NCI-H526 (cell line): ENCODE measurements at places on chromosomes 7 and 10.

DNA sequence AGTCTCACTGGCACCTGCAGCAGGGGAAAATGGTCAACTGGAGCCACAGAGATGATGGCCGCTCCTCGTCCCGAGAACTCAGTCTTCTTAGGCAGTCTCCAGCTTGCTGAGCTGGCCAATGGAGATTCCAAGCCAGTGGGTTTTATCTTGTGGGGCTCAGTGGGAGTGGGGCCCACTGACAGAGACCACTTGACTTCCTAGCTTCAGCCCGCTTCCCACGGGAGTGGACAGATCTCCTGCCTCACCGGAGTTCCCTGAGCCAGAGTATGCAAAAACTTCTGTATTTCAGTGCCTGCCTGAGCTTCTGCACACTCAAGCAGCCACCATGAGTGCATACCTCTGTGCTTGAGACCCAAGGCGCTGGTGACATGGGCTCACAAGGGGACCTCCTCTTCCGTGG, 105.8 kb downstream of the ZWINT start:
- no peak for DNase-seq

GRCh38 chr10:111565542-111565941, 488.7 kb downstream of the ADRA2A start:
- DNase-seq: no peak

DNA sequence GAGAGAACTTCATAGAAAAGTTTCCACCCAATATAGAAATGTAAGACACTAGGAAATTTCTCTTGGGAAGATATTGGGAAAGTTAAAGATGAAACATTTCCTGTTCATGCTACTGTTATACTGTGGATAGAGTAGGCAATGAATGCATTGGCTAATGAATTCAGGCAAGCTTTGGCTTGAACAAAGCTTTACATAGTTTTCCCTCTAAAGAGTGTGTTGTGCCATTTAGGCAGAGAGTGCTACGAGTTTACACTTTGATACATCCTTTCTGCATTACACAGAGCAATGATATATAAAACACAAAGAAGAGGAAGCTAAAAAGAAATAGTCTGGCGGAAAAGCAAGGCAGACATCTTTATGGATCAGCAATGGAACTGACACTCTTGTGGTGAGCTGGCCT, 125.9 kb upstream of the SHH start:
- no peak for DNase-seq

GRCh38 chr7:64945503-64946175, 42.6 kb downstream of the ZNF273 start:
- no peak for DNase-seq

DNA sequence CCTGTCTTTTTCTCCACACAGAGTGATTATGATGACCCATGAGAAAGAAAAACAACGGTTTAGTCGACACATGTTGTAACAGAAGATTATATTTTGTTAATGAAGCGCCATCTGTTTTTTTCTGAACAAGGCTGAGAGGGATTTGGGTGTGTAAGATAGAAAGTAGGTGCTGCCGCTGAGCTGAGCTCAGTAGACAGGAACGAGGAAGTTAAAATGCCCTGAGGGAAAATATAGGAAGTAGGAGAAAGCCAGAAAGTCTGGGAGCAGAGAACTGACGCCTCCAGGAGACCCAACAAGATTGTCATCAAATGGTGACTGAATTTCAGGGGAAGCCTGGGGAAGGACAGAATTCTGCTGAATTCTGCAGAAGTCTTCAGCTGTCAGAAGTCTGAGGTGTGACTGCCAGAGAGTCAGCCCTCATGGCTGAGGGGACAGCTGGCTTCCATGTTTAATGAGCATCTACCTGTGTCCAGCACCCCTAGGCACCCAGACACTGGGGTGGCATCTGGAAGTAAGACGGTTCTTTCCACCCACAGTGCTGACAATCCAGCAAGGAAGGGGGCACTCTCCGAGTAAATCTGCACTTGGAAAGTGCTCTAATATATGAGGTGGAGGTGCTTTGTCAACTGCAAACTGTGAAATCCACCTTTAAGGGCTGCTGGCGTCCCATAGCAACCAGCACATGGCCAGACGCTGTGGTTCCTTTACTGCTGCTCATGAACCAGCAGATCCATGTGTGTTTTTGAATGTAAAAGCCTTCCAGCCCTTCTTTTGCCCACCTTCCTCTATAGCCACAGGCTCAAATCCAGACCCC, 12.5 kb upstream of the TSPAN15 start:
- no peak for DNase-seq

- no peak for DNase-seq
Measured at GRCh38 chr10:12507165-12507850, 158.0 kb downstream of the CAMK1D start.

DNA sequence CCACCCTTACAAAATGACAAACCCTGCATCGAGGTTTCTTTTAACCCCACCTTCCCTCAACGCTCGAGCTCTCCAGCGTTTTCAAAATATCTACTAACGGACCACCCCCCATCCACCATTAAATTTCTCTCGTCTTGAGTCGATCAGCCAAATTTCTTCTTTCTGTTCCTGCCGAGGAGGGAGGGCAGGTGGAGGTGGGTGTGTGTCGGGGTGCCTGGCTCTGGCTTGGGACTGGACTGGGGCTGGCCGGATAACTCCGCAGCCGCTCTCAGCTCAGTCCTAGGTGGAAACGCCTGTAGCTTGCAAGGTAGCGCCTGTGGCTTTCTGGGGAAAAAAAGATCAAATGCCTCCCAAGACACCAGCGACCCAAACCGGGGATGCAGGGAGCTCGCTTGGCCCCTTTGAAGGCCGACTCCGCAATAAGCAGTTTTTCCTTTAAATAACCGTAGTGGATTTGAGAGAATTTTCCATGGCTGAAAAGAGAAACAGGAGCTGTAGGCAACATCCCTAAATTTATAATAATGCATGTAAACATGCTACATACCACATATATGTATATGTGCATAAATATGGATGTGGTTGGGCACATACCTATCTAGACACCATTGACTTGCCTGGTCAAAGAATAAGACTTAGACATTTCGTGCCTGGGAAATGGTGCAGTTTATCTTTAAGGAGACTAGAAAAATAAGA, 1.9 kb upstream of the TMEM178B start:
- DNase-seq: peak; percentile 81

DNA sequence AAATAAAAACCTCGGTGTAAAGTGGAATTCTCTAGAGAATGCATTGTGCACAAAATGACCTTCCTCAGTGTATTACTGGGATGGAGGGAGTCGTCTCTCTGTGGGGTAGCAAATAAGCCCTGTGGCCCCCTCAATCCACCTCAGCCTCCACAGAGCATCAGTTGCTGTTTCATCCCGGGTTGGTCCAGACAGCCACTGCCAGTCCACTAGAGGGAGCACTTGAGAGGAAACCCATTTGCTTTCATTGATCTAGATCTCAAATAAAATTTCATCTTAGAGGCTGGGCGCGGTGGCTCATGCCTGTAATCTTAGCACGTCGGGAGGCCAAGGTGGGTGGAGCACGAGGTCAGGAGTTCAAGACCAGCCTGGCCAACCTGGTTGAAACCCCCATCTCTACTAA, 1128.7 kb downstream of the CNTNAP2 start:
- peak; percentile 49 for DNase-seq

- DNase-seq: no peak
Measured at GRCh38 chr7:69177461-69177861, 420.8 kb upstream of the AUTS2 start.

DNA sequence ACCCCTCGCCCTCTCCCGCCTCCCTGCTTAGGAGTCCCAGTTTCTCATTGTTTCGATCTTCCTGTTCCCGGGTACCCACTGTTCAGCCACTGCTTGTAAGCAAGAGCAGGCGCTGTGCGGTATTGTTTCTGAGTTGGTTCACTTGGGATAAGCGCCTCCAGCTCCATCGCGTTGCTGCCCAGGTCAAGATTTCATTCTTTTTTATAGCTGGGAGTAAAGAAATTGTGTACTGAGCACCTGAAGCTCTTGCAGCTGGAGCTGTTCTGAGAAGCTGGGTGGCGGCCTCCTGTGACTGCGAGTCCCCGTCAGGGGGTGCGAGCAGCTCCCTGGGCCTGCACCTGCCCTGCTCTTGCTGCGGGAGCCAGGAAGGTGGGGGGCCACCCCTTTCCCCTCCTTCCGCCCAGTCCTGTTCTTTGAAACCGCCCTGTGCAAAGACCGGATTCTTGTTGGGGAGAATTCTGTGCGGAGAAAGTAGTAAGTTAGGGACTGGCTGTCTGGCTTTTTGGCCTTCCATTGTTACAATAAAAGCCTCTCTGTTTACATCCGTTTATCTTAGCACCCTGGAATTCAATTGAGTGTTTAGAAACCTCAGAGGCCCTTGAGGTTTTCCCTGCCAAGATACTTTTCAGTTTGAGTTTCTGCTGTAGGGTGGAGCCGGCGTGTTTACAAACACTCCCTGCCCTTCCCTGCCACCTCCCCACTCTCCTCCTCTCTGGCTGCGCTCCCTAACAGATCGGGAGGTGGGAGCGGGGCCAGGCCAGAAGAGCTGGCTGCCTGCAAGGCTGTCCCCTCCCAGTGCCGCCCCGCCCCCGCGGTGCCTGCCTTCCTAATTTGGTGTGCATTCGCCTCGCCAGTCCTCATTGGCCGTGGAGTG, 30.8 kb upstream of the AP5Z1 start:
- DNase-seq: peak; percentile 95

- no peak for DNase-seq
Measured at GRCh38 chr10:130737621-130738020, 573.9 kb downstream of the TCERG1L start.

DNA sequence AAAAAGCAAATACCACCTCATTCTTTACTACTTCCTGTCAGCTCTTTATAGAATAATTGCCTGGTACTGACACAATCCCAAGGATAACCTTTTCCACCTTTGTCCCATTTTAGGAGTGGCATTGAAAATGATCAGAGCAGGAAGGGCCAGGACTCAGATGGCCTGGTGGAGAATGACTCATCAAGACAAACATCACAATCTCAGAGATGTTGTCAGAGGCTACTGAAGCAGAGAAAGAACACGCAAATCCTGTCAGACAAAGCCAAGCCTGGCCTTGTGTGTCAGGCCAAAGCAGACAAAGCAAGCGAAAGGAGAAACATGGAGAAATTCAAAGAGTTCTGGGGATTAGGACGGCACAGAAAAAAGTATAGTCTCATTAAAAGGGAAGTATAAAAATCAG, 40.9 kb downstream of the NSUN6 start:
- no peak for DNase-seq
